Hindlimb muscle (tissue), 1 donor: ENCODE measurements at places on chromosomes 5 and 9.

DNA sequence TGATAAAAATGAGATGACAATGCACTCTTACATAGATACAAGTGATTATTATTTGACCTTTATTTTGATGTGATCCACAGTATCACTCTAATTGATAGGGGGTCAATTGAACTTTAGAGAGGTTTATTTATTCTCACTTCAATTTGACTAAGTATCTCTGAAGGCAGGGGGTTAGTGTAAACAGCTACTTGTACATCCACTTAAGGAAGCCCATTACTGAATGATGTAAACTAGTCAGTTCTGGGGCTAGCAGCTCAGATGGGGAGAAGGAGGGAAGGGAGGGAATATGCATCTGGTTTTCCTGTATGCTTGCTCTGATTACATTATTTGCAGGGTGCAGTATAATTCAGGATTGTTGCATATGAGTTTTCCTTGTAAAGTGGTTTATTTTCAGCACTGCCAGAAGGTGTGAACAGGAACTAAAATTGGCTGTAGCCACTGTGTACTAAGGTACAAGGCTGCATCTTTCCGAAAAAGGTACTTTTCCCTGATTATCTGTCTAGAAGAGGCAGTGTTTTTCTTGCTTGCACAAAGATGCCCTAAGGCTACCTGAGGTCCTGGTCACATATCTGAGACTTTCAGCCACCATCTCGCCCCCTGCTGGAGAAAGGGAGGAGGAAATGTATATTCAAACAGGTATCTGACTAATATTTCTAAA lies 51.2 kb downstream of the MRPS27 start:
- DNase-seq: no peak

GRCh38 chr9:122845116-122845515 lies 16.7 kb upstream of the PDCL start:
- DNase-seq: no peak

DNA sequence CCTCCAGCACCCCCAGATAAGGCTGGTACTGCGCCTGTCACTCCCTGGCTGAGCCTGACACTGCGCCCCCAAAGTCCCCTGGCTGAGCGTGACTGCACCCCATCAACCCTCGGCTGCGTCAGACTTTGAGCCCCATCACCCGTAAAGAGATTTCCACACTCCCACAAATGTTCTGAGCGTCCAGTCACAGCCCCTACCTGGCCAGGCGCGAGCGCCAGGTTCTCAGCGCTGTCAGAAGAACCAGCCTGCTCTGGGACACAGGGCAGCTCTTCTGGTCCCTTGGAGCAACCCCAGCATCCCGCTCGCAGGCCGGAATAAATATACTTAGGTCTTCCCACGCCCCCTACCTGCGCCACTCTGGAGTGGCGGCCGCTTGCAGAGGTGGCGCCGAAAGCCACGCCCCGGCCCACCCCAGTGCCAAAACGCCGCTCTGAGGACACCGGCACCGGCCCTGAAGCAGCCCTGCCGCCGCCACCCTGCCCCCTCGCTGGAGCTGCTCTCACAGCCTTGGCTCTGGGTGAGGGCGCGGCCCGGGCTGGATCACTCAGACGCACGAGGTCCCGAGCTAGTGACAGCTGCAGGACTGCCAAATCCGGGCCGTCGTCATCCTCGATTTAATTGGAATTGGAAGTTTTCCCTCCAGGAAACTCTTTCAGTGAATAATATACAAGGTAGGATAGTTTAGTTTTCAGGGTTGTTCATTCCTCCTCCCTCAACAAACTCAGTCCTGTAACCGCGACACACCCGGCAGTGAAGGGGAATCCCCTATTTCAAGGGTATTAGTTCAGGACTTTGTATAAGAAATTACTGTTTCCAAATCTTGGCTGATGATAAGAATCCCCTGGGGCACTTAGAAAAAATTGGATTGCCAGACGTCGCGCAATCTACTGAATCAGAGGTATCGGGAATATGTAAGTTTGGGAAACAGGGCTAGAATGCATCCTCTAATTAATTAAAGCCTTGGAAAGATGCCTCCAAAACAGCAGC lies 1.2 kb upstream of the CEMIP2 start:
- peak; percentile 62 for DNase-seq

GRCh38 chr5:27814286-27814685 lies 775.9 kb upstream of the CDH9 start:
- DNase-seq: no peak

DNA sequence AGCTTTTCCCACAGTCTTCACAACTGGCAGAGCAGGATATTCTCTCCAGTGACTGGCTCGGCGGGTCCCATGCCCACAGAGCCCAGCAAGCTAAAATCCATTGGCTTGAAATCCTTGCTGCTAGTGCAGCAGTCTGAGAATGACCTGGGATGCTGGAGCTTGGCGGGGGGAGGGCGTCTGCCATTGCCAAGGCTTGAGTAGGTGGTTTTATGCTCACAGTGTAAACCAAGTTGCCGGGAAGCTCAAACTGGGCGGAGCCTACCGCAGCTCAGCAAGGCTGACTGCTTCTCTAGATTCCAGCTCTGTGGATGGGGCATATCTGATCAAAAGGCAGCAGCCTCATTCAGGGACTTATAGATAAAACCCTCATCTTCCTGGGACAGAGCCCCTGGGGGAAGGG lies 194.1 kb downstream of the CCDC171 start:
- DNase-seq: no peak

- DNase-seq: no peak
Measured at GRCh38 chr5:132011622-132012343, at the start of gene ACSL6. Gene ACSL6 (minus strand): TSS chr5:132011658. CDS start chr5:132011553, 105 bp downstream.

GRCh38 chr9:23682352-23682751 lies 143.7 kb downstream of the ELAVL2 start:
- no peak for DNase-seq

- DNase-seq: no peak
Measured at GRCh38 chr9:120775859-120776258, 17.4 kb downstream of the FBXW2 start.

DNA sequence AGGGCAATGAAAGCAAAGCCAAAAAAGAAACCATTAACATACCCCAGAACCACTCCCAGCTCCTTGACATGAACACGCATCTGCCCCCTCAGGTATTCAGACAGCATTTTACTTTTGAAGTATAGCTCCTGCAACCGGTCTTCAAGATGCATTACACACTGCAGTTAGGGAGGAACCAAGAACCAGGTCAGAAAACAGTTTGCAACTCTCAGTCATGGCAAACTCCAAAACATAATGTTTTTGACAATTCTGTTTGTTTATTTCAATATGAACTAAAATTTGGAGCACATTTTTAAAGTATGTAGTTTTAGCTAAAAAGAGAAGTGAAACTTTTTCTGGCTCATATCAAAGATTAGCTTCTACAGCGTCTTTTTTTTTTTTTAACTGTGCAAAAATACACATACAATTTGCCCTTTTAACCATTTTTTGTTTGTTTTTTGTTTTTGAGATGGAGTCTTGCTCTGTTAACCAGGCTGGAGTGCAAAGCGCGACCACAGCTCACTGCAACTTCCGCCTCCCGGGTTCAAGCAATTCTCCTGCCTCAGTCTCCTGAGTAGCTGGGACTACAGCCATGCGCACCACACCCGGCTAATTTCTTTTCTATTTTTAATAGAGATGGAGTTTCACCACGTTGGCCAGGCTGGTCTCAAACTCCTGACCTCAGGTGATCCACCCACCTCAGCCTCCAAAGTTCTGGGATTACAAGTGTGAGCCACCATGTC lies 12.2 kb upstream of the RAPGEF6 start:
- DNase-seq: no peak

GRCh38 chr9:3006851-3007250 lies 163.0 kb upstream of the PUM3 start:
- DNase-seq: no peak

- DNase-seq: peak; percentile 54
Measured at GRCh38 chr9:131270171-131271015, 5.9 kb downstream of the FAM78A start.

DNA sequence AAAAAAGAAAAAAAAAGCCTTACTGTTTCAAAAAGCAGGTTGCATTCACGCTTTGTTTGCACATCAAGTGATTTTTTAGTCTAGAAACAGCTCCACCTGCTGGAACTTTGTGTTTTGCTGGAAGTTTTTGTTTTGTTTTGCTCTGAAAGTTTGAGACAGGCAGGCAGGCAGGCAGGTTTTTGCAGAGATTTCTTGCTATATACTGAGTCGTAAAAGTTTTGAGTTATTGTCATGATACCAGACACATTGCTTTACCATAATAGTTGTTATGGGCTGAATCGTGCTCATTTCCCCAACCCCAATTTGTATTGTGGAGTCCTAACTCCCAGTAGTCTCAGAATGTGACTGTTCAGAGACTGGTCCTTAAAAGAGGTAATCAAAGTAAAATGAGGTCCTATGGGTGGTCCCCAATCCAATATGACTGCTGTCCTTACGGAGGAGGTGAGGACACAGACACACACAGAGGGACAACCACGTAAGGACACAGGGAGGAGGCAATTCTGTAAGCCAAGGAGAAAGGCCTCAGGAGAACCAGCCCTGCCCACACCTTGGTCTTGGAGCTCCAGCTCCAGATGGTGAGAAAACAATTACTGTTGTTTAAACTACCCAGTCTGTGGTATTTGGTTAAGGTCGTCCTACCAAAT lies 20.9 kb downstream of the OR2Y1 start:
- peak; percentile 10 for DNase-seq

DNA sequence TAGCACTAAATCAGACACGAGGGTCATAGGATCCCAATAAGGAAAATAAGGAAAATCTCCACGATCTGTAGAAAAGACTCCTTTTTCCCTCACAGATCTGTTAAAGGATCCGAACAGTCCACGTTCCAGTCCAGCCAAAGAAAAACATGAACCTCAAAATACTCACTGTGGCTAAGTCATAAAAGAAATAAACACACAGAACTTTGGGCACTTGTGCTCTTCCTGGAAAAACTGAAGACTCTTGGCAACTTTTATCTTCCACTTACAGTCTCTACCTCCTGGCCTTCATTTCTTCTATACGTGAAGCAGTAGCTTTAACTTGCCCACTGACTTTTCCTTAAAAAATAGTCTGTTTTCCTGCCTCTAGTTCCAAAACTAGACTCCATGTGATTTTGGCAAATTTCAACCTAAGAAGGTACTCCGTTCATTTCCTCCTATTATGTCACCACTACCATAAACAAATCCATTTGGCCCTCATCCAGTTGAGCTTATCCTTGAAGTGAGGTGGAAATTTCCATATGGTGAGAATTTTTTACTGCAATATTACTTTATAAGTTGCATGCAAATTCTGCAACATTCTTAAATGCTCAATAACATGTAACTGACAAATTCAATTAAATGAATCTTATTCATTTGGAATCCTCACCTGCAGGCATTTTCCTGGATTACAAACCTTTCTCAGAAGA lies 5.3 kb upstream of the LHFPL2 start:
- DNase-seq: no peak

DNA sequence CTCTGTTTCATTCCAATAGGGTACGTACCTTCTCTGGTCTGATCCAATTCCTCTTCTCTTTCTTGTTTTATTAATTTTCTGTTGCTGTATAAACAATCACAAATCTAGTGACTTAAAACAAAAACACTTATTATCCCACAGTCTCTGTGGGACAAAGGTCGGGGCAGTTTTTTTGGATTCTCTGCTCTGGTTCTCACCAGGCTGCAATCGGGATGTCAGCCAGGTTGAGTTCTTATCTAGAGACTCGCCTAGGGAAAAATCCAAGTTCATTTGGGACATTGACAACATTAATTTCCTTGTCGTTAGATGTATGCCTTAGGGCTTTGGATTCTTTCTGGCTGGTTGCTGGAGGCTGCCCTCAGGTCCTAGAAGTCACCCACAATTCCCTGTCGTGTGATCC lies 430.5 kb upstream of the RORB start:
- no peak for DNase-seq

- DNase-seq: peak; percentile 50
Measured at GRCh38 chr5:92552206-92553160, 1028.5 kb downstream of the NR2F1-AS1 start.

- DNase-seq: no peak
Measured at GRCh38 chr5:176473335-176474006, 25.3 kb downstream of the FAF2 start.
